ENCODE measurements at places on chromosomes 2 and 18.

DNA sequence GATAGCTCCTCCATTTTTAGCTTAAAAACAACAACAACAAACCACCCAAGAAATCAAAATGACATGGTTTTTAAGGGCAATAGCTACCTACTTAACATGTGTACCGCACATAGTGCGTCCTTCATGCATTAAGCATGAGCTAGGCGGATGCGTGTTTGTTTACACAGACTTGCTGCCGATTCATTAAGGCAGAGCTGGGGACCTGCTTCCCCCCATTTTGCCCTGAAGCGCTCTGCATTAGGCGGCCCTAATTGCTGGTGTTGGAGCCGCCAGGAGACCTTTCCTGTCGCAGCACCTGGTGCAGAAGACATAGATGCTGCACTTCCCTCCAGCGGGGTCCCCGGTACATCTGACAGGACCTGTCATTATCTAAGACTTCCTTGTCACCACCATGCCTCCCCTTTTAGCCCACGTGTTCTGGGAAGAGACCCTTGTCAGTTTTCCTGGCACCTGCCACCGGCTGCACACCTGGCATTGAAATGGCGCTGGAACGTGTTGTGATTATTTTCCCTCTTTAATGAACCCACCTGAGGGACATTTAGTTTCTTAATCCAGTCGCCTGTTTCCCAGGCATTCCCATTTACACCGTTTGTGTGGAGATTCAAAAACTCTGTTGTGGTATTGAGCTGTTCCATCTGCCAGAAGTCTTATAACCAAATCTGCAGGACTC lies 261.1 kb upstream of the RAB12 start:
- no peak for DNase-seq

- DNase-seq: no peak
Measured at GRCh38 chr2:38465789-38466127, 88.7 kb upstream of the ATL2 start.

- no peak for DNase-seq
Measured at GRCh38 chr2:3751806-3752205, 48.4 kb downstream of the DCDC2C start.

DNA sequence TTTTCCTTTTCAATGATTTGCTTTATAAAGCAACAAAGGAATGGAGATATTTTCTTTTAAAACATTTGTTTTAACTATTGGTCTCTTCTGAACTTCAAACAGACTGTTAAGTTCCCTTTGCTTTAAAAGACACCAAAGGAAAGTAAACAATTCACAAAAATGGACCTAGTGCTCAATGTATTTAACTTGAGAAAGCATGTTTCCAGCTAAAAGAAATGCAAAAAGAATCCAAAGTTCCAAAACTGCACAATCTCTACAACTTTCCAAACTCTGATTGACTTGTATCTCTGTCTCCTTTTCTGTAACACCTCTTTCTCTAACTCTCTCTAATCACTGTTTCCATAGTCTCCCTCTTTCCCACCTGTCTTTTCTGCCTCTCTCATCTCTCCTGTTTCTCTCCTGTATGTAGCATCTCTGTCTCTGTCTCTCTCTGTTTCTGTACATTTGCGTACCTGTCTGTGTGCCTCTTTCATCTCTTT lies 295.7 kb upstream of the SESTD1 start:
- no peak for DNase-seq

DNA sequence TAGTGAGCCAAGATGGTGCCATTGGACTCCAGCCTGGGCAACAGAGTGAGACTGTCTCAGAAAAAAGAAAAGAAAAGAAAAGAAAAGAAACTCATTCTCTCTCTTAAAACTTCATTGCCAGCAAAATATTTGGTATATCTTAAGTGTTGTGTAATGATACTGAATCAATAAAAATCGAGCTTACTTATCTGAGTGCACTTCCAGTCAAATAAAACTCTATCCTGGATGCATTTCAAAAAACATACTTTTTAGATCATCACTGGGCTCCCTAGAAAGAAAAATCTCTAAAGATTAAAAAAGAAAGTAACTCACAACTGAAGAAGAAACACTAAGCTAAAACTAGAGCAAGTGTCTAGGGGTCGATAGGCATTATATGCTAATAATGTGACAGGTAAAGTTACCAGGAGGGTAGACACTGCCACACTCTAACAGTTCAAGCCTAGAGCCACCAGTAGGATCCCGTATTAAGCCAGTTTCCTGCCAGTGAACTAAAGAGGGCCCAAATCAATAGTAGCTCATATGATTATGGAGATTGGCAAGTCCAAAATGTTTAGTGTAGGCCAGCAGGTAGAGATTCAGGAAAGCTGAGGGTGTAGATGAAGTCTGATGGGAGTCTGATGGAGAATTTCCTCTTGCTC lies 242.1 kb upstream of the CYRIA start:
- DNase-seq: no peak

DNA sequence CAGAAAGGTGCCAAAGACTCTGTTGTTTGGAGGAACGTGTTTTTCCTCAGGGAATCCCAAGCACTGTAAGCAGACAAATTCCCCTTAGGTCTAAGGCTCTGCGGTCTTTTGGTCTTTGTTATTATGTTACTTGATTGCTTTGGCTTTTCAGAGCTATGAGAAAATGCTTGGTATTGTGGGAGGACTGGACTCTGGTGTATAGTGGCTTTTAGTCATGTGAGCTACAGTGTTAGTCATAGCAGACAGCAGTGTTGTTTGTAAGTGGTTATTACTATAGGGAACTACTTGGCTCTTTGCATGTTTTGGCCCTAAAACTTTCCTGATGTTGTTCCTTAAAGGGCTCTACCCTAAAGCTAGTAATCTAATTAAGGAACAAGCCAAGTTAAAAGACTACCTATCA lies 956.2 kb upstream of the LRATD1 start:
- DNase-seq: no peak

GRCh38 chr2:152730591-152731333 lies 12.3 kb downstream of the ARL6IP6 start:
- DNase-seq: no peak

DNA sequence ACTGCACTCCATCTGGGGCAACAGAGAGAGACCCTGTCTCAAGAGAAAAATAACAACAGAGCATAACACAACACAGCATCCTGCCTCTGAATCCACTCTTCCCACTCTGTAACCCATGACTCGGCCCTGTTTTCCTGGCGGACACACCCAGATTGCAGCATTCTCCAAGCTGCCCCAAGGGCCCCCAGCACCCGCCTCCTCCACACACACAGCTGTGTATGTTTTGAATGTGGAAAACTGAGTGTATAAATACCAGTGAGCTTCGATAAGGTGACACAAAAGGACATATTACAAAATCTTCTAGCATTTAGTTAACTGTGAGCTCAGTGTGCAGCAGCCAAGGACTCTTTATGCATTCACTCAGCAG lies 13.0 kb downstream of the IMPA2 start:
- DNase-seq: no peak

DNA sequence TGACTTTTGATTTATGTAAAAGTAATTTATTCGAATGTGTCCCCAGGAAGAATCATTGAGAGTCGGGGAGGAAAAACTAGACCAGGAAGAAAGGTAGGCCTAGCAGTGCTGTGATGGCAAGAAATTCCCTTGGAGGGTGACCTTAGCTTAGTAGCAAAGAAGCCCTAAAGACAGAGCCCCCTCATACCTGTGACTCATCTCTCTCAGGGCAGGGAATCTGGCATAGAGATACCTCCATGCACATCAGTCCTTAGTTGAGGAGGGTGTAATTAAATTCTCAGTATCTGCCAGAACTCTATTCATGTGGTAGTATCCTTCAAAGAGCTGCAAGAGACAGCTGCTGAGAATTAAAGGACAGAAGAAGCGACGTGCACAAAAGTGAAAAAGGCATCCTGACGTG lies 360.3 kb downstream of the FBXO15 start:
- DNase-seq: no peak

GRCh38 chr2:238820916-238821315 lies 27.0 kb upstream of the TWIST2 start:
- no peak for DNase-seq

DNA sequence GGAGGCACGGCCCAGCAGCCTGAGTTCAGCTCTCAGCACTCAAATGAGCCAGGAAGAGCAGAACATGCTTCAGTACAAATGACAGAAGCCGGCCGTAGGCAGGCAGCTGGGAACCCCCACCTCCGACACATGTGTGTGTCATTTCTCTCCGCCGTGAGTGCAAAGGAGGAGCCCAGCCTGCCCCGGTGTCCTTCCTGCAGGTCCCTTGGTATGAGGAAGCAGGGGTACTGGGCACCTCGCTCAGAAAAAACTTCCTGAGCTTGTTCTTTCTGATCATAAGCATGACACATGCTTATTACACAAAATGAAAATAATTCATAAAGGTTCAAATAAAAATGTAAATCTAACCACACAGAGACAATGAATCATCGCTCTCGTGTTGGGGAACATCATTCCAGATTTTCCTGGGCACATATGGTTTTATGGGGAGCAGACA lies 35.3 kb downstream of the KCNF1 start:
- no peak for DNase-seq

DNA sequence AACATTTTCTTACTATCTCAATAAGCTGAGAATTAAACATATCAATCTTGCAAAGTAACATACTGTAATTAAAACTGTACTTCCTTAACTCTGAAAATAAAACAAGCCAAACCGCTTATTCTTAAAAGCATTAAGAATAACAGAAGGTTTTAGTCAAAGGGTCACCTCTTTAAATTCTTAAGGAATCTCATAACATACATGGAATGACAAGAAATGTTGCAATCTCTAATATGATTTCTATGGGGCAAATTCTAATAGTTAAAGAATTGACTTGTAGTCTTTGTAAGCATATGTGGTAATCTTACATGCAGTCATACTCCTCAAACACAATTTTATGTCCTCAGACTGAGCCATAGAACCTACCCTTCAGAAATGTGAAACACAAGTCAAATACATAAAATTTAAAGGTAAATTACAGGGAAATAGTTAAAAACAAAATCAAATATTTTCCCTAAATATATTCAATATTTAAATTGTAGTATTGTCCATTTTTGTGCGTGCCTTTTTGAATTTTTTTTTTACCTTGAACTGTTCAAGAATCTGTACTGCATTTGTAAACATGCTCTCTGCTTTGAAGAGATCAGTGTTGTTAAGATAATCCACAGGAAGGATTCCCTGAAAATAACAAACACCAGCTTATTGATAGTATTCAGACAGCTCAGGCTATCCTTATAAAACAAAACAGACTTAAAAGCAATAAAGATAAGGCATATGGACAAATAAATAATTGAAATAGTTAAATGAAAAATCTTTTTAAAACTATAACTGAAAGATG lies 48.2 kb downstream of the PIGN start:
- DNase-seq: no peak

- no peak for DNase-seq
Measured at GRCh38 chr18:74348581-74348980, 32.9 kb downstream of the C18orf63 start.

GRCh38 chr2:54867457-54867856 lies 144.0 kb downstream of the EML6 start:
- no peak for DNase-seq

DNA sequence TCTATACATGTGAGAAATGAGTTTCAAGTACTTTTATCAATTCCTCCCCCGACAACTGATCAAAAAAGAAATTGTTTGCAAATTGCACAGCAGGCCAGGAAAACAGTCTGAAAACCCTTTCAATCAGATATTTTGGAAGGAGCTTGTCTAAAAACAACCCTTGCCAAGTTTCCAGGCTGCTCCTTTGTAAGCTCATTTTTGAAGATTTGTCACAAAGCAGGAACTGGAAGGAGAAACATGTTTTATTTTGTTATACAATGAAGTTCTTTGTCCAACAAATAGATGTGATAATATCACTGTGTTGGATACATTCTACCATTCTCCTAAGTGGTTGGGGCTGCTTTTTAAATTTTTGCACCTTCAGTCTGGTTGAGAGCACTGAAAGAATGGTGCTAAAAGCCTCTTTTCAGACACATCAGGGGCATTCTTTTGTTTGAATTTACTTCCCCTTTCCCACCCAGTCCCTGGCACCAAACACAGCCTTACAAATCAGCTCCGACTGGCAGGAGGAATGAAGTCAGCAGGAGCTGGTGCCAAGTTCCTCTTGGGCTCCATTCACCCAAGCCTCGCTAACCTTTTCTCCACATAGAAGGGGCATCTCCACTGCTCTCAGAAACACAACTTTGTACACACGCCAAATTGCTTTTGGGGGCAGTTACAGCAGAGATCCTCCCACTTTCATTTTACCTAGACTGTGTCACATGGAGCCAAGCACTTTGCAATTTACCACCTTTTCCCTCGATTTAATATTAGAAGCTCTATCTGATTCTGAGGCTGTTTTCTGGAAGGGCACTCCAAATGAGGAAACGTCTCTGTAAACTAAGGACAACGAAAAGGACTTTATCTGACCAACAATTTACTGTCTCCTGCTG lies 88.0 kb downstream of the C1D start:
- DNase-seq: no peak

DNA sequence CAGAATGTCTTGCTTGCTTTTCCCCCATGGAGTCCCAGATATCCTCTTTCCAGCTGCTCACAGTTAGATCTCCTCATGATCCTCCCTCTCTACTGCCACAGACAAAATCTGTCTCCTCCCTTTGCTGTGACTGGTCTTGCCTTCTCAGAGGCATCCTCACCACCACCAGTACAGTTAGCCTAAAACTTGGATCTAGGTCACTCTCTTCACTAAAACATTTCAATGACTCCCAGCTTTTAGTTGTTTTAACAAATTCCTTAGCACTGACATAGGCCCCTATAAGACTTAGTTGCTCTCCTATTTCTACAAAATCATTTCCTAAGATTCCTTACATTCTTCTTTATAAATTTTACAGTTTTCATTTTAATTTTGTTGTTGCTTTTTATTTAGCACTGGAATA lies 734.2 kb upstream of the CHAC2 start:
- no peak for DNase-seq

DNA sequence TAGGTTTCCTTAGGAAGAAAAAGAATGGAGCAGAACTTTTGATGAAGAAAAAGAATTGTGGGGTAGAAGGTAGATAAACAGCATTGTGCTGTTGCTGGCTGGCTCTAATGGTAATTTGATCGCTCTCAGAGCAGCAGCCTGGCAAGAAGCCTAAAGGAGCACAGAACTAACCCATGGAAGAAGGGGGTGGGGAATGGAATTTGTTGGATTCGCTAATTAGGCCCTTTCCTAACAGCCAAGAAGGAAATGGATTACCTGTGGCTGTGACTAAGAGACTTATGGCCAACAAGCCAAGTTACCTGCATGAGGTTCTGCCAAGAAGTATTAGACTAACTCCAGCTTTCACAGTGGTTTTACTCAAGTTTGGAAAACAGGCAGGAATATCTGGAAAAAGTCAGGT lies 210.6 kb downstream of the IKZF2 start:
- no peak for DNase-seq

DNA sequence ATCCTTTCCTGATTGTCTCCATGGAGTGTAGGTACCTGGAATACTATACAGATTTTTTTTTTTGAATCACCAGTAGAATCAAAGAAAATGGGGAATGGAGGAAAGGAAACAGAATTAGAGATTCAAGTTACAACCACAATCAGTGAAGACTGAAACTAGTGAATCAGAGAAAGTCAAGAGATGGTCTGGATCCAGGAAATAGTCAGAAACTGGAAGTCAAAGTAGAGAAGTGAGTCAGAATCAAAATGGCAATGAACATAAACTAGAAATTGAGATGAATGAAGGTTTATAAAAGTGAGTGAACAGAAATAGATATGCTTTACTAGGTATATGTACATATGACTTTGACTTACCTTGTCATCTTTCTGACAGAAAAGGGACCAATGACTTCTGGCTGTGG lies 579.0 kb downstream of the PLCL1 start:
- DNase-seq: no peak

All from thoracic aorta (tissue), 2 donors.